ENCODE measurements at places on chromosomes 12 and 14.

- no peak for DNase-seq
Measured at GRCh38 chr12:109545826-109546225, 27.5 kb downstream of the MMAB start.

DNA sequence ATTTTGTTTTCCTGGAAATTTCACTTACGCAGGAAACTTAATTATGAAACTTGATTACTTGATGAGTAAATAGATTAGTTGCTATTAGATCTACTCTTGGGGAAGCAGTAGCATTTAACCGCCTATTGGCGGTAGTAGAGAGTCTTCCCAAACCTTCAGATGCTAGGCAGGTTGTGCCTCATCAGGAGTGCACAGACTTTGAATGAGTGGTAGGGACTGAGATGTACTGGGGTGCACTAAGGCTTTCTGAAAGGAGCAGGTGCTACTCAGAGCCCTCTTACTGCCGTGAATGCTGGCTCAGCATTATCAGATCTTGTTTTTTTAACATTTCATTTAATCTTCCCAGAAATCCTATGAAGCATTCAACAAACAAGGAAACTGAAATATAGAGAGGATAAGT is 7.7 kb downstream of the GATC start:
- DNase-seq: peak; percentile 40

DNA sequence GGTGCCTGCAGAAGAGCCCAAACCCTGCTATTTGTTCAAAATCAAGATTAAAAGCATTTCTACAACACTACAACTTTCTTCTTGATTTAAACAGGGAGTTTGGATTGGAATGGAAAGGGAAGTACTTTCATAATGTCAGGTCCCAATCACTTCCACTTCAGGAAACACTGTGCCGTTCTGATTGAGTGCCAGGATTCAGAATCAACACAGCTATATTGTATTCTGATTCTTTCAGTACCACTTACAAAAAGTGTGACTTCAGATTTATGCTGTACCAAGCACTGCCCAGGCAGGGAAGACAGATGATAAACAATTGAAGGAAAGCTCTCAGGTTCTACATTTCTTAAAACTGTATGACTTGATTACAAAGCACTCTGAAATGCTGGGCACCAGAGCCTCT is 3.2 kb downstream of the TDP1 start:
- no peak for DNase-seq

- DNase-seq: no peak
Measured at GRCh38 chr12:11576104-11576503, 73.4 kb upstream of the ETV6 start.
